ENCODE measurements at places on chromosomes 3 and 15.

DNA sequence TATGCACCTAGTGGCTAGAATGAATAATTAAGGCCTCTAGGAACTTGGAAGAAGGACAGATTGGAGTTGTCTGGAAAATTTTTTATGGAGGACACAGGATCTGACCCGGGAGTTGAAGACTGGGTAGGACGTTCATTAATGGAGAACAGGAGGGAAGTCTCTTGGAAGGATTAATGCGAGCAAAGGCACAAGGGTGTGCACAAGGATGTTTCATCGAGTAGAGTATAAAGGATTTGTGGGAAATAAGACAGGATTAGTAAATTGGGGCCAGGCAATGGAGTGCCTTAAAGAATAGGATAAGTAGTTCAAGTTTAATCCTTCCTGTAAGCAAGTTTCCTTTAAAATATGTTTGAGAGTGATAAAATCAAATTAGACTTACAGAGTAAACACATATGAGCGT lies 14.6 kb downstream of the LMOD3 start:
- DNase-seq, result no peak

- no peak for DNase-seq
Observed at GRCh38 chr15:70054366-70054765, 43.4 kb downstream of the TLE3 start.

GRCh38 chr3:194946091-194946490 lies 260.4 kb downstream of the FAM43A start:
- DNase-seq, result no peak

DNA sequence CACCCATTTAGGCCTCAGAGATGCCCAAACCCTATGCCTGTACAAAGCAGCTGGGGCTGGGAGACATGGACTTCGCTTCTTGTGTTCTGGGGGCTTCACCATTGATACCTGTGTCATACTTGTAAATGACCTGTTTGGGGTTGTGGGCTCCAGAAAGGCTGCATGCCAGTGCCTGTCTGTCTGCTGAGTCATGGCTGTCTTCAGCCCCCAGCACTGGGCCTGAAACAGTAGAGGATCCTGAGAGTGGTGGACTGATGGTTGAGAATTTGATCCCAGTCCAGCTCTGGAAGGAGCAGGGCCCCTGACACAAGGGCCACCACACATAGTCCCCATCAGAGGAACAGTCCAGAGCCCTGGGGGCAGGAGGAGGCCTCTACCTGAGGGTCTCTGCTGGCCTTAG lies 24.6 kb upstream of the APEH start:
- no peak for DNase-seq

- DNase-seq, result no peak
Observed at GRCh38 chr3:141644931-141645330, 93.2 kb upstream of the RNF7 start.

GRCh38 chr3:18415839-18416238 lies 9.3 kb downstream of the SATB1 start:
- DNase-seq, result no peak

DNA sequence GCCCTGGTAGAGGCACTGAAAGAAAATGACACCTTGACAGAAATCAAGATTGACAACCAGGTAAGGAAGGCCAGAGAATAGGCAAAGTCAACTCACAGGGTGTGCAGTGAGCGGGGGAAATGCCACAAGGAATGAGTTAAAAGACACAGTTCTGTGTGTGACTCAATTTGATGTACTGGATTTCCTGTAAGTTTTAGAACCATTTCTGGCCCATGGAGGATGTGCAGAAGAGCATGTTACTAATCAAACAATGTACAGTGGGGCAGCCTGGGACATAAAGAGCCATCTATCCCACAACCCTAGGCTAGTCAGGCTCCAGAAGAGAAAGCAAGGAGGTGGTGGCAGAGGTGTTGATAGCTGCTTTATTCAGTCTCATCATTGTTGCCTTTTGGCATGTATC lies 31.2 kb upstream of the TMOD3 start:
- DNase-seq, result no peak

GRCh38 chr3:171326717-171327440 lies 133.3 kb downstream of the TNIK start:
- DNase-seq, result no peak

GRCh38 chr15:63522225-63522578 lies 17.8 kb downstream of the USP3 start:
- no peak for DNase-seq

GRCh38 chr3:130528120-130528519 lies 11.1 kb downstream of the COL6A6 start:
- DNase-seq, result no peak

- no peak for DNase-seq
Observed at GRCh38 chr3:151209654-151210053, 6.6 kb upstream of the GPR171 start.

- no peak for DNase-seq
Observed at GRCh38 chr3:174397848-174398247, 461.3 kb upstream of the NAALADL2 start.

- DNase-seq, result no peak
Observed at GRCh38 chr15:49037546-49037940, 8.7 kb downstream of the SECISBP2L start.

GRCh38 chr3:48285132-48285531 lies 44.2 kb downstream of the ZNF589 start:
- DNase-seq, result no peak

DNA sequence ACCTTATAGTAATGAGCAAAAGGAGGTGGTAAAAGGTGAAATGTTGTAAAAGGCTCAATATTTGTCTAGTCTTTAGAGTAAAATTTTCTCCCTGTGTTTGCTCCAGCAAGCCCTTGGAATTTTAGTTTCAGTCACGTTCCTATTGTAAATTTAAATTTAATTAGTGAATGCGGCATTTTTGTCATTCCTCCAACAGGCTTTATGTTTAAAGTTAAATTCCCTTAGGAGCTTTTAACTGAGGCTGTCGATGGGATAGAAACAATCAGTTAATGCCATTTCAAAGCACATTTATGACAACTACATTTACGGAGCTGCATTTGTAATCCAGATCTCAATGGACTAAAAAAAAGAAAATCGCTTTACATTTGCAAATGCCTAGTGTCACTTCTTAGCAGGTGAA lies 868 bp upstream of the GADL1 start:
- DNase-seq, result no peak

DNA sequence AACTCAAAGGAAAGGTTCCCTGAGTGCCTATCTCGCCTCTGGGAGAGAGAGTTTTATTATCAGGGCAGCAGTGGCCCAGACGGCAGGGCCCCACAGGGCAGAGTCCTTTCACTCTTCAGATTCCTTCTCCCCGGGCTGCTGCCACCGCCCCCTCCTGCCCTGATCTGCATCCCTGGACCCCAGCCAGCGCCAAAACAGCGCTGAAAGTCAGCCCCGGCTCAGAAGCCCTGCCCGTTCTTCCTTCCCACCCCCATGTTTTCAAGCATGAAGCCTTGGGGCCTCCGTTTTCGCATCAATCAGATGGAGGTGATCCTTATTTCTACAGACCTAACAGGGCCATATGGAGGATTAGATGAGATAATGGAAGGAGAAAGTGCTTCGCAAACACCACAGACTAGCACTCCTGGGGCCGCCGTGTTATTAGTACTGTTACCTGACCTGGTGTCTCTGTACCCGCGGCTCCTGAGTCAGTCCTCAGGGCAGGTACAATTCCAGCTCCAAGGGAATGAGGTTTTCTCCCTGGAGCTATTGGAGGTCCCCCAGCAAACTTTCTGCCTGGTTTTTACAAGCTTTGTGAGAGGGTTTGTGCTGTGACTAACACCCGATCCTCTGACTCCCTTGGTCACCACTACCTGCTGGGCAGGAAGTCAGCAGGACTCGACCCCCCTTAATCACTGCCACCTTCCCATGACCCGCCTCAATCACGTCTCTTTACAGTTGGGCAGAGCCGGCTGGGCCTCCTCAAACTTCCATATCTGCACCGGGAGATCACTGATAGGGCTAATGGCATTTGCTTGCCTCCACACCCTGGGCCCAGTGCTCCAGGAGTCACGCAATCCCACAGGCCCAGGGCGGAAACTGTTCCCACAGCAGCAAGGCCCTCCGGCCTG lies 39.5 kb upstream of the TSEN2 start:
- no peak for DNase-seq

GRCh38 chr15:26767169-26767670 lies 5.6 kb downstream of the GABRB3 start:
- DNase-seq, result no peak

- DNase-seq, result no peak
Observed at GRCh38 chr3:34405159-34405558, 606.7 kb downstream of the PDCD6IP start.

DNA sequence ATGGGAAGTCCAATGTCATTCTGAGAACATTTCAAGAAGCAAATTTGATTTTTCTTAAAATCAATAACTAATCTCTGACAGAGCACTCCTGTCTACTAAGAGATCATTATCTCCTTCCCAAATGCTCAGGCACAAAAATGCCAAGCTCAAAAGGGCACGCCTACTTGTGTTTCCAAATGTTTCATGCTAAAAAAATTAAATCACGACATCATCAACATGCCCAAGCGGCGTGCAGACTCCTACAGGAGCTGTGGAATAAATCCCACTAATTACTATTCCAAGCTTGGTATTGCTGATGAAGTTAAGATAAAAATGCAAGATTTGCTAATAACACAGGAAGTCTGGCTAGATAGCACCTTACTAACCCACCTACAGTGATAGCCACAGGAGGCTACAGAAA lies 140.8 kb downstream of the OSBPL10 start:
- no peak for DNase-seq

DNA sequence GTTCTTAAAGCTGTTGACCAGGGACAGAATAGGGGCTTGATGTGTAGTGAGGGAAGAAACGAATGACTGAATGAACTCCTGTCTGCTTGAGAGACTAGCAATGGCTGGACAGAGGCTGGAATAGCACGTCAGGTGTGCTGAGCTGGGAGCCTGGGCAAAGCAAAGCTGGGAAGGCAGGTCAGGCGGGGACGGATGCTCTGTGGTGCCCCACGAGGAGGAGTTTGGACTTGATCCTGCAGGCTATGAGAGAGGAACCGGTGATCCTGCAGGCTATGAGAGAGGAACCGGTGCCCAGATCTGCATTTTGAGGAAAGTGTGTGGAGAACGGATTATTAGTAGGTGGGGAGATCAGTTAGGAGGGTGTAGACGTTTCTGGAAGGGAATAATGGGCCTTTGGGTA lies 31.3 kb upstream of the PSTPIP1 start:
- no peak for DNase-seq

- DNase-seq, result no peak
Observed at GRCh38 chr3:57281715-57282114, 10.8 kb downstream of the ASB14 start.

DNA sequence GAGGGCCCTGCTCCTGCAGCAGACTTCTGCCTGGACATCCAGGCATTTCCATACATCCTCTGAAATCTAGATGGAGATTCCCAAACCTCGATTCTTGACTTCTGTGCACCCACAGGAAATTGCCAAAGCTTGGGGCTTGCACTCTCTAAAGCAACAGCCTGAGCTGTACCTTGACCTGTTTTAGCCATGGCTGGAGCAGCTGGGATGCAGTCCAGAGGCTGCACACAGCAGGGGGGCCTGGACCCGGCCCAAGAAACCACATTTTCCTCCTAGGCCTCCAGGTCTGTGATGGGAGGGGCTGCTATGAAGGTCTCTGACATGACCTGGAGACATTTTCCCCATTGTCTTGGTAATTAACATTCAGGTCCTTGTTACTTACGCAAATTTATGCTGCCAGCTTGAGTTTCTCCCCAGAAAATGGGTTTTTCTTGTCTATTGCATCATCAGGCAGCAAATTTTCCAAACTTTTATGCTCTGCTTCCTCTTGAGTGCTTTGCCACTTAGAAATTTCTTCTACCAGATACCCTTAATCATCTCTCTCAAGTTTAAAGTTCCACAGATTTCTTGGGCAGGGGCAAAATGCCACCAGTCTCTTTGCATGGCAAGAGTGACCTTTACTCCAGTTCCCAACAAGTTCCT lies 11.8 kb upstream of the MYO5A start:
- DNase-seq, result no peak

DNA sequence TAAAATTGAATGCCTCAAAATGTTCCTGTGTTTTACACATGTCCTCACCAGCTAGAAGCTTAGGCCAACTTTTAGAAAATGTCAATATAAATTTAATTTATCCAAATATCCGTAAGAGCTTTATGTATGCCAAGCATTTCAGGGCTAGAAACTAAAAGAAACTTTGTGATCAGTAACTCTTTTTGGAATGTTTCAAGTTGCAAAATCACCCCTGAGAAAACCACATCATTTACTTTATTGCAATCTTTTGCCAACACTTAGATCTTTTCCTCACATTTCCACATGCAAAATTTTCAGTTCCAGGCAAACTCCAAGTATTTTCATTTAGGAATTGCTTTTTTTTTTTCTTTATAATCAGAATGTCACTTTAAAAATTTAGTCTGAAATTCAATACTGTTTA lies 20.1 kb upstream of the IGF1R start:
- DNase-seq, result no peak

DNA sequence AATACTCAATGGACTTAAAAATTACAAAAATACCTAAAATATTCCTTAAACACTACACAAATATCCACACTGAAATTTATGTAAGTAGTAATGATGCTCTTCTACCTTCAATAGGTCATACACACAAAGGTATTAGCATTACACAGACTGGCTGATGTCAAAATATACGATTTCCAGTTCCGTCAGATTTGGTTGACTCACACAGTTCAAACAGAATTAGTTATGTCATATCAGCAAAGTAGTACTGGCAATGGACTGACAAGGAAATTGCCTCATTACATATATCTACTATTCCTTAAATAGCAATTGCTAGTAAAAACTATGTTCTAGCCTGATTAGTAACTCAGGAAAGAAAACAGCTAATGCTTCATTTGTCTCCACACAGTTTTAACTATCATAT lies 70.8 kb downstream of the ADAM10 start:
- no peak for DNase-seq

GRCh38 chr3:169965562-169966427 lies 812 bp upstream of the SEC62 start:
- DNase-seq, result no peak

GRCh38 chr15:101813803-101814534 lies 2.0 kb downstream of the OR4F15 start:
- DNase-seq, result no peak

DNA sequence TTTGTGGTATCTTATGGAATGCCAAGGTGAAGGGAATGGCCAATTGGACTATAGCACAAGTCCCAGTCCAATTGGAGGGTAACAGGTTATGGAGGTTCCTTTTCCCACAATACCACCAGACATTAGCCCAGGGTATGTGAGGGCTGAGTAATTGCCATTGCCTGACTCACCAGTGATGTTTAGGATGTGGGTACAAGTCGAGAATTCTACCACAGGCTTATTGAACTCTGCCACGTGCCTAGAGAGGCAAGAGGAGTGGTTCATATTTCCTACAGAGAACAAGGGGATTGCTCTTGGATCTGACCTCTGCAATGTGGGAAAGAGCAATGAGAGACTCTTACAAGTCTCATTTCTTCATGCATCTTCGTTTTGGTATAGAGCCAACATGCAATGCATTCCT lies 85.0 kb upstream of the XCR1 start:
- no peak for DNase-seq

GRCh38 chr15:75063889-75064288 lies 40.5 kb downstream of the PPCDC start:
- no peak for DNase-seq
